Hematopoietic multipotent progenitor cell (in vitro differentiated cells): ENCODE measurements at places on chromosomes 3 and 15.
A peak's percentile ranks its signal among the peaks of the same experiment; 100 is the strongest.

DNA sequence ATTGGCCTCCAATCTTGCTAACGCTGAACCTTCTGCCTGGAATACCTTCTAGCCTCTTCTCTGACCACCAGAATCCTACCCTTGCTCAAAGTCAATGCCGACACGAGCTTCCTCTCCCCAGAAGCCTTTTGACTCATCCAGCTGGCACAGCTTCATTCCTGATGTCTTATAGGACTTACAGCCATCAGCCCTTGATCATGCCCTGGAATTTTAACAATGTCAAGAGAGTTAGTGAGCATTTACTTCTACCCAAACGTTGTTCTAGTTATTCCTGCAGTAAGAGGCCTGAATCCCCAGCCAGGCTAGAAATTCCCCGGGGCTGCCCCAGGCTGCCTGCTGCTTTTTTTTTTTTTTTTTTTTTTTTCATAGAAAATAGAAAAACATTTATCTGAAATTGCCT lies 3.9 kb downstream of the CYP1A2 start:
- no peak for DNase-seq

DNA sequence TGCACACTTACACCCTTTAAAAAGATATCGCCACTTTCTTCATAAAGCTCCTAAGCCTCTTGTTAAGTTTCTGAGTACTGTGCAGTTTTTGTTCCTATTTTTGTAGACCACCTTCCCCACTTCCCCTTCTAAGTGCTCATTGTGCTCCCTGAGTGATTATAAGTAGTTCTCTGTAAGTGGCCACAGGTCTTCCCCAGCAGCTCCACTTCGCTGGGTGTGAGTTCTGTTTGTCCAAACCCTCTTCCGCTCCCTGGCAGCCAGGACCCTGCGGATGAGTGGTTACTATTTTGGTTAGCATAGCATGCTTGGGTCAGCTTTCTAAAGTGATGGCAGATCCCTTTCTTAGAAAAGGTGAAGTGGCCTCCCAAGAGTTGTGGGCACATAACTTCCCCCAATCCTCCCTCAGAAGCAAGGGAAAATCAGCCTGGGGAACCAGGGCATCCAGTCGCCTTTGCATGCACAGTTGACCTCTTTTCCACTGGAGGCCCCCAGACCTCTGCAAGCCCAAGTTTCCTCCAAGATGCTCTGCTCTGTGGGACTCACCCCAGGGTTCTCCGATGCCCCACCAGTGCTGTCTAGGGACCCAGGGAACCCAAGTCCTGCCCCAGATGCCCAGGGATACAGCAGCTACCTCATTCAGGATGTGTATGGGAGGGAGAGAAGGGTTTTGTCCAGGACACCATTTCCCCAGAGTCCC lies 69.6 kb downstream of the ATP10A start:
- DNase-seq = peak; percentile 60

GRCh38 chr15:56468401-56468800 lies 3.5 kb upstream of the MNS1 start:
- no peak for DNase-seq

- DNase-seq = no peak
These were observed 171.7 kb downstream of the RORA start for GRCh38 chr15:61057376-61057775.

DNA sequence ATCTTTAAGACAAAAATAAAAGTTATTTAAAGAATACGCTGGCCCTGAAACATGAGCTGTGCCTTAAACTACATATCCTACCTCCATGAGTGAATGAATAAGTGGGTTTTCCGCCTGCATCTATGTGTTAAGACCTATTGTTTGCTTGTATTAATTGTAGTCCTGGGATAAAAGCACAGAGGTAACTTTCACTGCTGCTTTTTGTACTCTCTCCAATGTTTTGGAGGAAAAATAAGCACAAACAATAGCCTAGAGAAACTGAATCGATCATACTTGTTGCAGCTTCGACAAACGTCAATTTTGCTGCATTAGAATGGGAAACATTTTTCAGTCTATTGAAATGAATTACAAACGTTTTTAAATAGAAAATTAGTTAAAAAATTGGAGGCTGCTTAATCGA lies 1.3 kb upstream of the CTNNB1 start:
- DNase-seq = no peak

DNA sequence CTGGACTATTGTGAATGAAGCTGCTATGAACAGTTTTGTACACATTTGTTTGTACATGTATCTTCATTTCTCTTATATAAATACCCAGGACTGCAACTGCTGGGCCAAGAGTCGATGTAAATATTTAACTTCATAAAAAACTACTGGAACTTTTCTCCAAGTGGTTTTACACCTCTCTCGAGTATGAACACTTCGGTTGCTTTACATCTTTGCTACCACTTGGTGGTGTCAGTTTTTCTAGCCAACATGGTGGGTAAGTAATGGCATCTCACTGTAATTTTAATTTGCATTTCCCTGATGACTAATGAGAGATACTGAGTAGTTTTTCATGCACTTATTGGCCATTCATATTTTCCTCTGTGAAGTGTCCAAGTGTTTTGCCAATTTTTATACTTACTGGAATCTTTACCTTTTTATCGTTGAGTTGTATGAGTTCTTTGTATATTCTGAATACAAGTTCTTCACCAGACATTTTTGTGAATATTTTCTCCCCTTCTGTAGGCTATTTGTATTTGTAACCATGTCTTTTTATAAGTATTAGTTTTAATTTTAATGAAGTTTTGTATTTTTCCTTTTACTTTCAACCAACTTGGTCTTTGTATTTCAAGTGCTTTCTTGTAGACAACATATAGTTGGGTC lies 44.4 kb downstream of the PCOLCE2 start:
- DNase-seq = no peak

- no peak for DNase-seq
These were observed 17.8 kb downstream of the PLXNA1 start for GRCh38 chr3:127000761-127001160.
